ENCODE measurements at places on chromosomes 12 and 14.

- DNase-seq = no peak
Observed at GRCh38 chr12:13606290-13606689, 375.1 kb downstream of the GRIN2B start.

- no peak for DNase-seq
Observed at GRCh38 chr12:54133772-54134375, 54.9 kb downstream of the SMUG1 start.

DNA sequence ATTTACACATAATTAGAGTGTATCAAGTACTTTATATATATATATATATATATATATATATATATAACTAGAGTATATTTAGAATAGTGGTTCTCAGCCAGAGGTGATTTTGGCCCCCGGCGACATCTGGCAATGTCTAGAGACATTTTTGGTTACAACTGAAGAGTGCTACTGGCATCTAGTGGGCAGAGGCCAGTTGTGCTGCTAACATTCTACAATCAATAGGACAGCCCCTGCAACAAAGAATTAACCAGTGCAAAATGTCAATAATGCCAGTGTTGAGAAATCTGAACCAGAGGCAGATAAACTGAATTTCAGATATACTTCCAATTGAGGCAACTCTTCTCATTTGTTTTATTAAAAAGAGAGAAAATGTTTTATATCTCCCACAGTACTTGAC, 8.9 kb downstream of the GTF2A1 start:
- no peak for DNase-seq

- DNase-seq = no peak
Observed at GRCh38 chr12:52271158-52271557, 3.3 kb upstream of the KRT86 start.

DNA sequence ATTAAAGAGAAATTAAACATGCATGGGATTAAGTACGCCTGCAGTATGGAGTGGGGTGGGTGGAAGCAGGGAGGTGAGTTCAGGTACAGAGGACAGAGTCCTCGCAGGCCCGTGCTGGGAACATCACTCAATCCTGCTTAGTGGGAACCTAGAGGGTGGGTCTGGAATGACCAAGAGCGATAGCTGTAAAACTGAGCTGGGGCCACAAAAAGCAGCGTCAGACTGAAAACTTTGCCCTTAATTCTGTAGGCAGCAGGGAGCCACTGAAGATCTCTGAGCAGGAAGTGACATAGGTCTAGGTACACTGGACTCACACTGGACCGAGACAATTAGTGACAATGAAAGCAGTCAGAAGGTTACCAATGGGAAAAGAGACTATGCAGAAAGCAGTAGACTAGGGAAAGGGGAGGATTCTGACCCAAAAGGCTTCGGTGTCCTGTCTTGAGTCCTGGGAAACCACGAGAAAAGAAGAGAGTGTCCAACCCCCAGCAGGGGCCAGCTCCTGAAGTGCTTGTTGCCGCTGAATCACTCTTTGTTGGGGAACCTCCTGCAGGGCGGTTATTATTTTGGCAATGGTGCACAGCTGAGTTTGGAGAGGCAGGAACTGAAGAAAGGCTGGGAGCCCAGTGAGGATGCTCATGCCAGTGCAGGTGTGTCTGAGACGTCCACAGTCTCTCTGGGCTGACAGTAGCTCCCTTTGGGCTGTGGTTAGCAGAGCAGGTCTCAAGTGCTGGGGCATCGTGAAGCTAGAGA, 97.4 kb downstream of the PLXNC1 start:
- no peak for DNase-seq

Measured in stimulated activated CD8-positive, alpha-beta memory T cell treated with anti-CD3 and anti-CD28 coated beads, Interleukin-4, amount 100 ng/mL, for 1 hour (primary cell).